Heart right ventricle (tissue), 16 donors: ENCODE measurements at places on chromosomes 2 and 18. TPM values are rescaled to one million over a fixed set of nuclear protein-coding genes. Genes with fewer than 3 reads are reported as not detected.

The DNAH6 gene
- total RNA-seq = 0.08 TPM

DNA sequence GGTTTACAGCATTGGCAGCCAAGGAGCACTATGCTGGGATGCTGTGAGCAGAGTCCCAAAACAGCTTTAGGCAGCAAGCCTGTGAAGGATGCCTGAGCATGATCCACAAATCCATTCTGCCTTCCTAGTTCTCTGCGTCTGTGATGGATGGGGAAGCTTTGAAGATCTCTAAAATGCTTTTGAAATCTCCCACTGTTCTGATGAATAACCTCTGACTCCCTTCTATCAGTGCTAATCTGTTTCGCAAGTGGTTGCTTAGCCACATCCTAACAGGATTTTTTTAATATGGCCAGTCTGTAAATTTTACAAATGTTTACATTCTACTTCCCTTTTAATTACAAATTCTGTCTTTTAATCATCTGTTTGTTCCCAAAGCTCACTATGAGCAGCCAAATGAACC is 319.2 kb downstream of the GULP1 start:
- no peak overlapping the region for H3K27ac ChIP-seq
- no peaks in the 10 kb centered on the region for H3K27me3 ChIP-seq
- no peaks in the 10 kb centered on the region for H3K36me3 ChIP-seq
- DNase-seq = no peak
- no peaks in the 10 kb centered on the region for H3K4me1 ChIP-seq
- no peak overlapping the region for H3K4me3 ChIP-seq

The ZAP70 gene
- 0.71 TPM for total RNA-seq

DNA sequence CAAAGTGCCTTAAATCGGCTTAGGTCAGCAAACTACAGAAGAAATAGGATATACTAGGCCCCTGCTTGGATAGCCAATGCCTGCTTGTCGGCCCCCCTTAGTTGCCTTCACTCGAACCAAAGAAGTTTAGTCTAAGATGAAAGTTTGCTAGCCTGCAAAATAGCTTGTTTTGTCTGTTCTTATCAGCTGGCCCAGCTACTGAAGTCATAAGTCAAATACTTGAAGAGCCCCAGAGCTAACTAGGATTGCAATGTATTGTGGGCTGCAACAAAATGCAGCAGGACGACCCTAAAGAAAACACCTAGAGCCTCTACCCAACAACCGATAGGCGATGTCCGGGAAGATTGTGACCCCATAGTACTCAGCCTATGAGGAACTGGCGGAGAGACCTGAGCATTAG is 183.5 kb upstream of the HS6ST1 start:
- DNase-seq = no peak
- H3K36me3 ChIP-seq = no peaks in the 10 kb centered on the region
- H3K4me3 ChIP-seq = no peak overlapping the region
- H3K27ac ChIP-seq = no peak overlapping the region

DNA sequence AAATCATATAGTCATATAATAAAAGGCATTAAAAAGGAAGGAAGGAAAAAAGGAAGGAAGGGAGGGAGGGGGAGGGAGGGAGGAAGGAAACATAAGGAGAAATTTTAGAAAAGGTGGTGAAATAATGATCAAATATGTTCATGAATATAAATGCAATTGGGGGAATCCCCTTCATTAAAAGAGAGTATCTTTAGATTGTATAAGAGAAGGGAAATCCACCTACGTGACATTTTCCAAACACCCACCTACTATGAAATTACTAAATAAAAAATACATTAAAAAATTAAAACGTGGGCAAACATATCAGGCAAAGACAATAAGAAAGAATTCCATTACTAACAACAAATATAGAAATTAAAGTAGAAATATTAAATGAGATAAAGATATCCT is 203.4 kb upstream of the PARD3B start:
- no peak overlapping the region for H3K4me3 ChIP-seq
- peaks cover 5% of the 10 kb centered on the region for H3K27me3 ChIP-seq
- H3K36me3 ChIP-seq = no peaks in the 10 kb centered on the region
- H3K27ac ChIP-seq = no peak overlapping the region
- no peaks in the 10 kb centered on the region for H3K4me1 ChIP-seq

The KRTCAP3 gene
- total RNA-seq = not detected

- H3K4me3 ChIP-seq = no peak overlapping the region
- peaks cover 22% of the 10 kb centered on the region for H3K4me1 ChIP-seq
- H3K27ac ChIP-seq = no peak overlapping the region
- H3K27me3 ChIP-seq = peaks cover 5% of the 10 kb centered on the region
- DNase-seq = no peak
- no peaks in the 10 kb centered on the region for H3K36me3 ChIP-seq
Observed at GRCh38 chr2:176614049-176614448, 344.8 kb downstream of the MTX2 start.

- peak overlapping the region; percentile 2 for H3K4me3 ChIP-seq
- peak overlapping the region; percentile 17 for H3K27ac ChIP-seq
- no peaks in the 10 kb centered on the region for H3K36me3 ChIP-seq
- DNase-seq = peak; percentile 76
- H3K4me1 ChIP-seq = no peaks in the 10 kb centered on the region
- H3K27me3 ChIP-seq = no peaks in the 10 kb centered on the region
Observed at GRCh38 chr18:8730080-8730827, 24.9 kb downstream of the MTCL1 start.

- H3K36me3 ChIP-seq = no peaks in the 10 kb centered on the region
- H3K27ac ChIP-seq = no peak overlapping the region
- H3K27me3 ChIP-seq = no peaks in the 10 kb centered on the region
- H3K4me1 ChIP-seq = peaks cover 43% of the 10 kb centered on the region
Observed at GRCh38 chr18:68837665-68838451, 40.0 kb downstream of the CCDC102B start.

The RNF125 gene
- total RNA-seq = 1.1 TPM

- H3K4me3 ChIP-seq = no peak overlapping the region
- no peak overlapping the region for H3K27ac ChIP-seq
- DNase-seq = no peak
- H3K36me3 ChIP-seq = no peaks in the 10 kb centered on the region
Observed at GRCh38 chr2:230575642-230576324, 136.9 kb upstream of the CAB39 start.

DNA sequence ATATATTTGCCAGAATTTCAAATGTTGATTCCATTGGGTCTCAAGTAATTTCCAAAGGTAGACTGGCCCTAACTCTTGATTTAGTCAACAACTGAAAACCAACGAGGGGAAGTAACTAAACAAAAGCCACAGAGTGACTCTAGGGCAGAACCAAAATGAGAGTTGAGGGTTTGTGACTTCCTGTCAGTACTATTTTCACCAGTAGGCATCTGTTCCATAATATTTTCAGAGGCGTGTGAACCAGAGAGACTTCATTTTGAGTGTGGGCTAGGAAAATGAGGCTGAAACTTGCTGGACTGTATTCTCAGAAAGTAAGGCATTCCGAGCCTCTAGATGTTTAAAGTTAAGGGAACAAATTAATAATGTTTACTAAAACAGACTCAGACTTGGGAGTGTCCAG is 70.6 kb downstream of the GDF7 start:
- no peak for DNase-seq
- no peaks in the 10 kb centered on the region for H3K27me3 ChIP-seq
- no peaks in the 10 kb centered on the region for H3K36me3 ChIP-seq
- H3K4me3 ChIP-seq = no peak overlapping the region
- H3K4me1 ChIP-seq = no peaks in the 10 kb centered on the region

GRCh38 chr2:150266931-150267330 is 220.5 kb downstream of the RND3 start:
- H3K27ac ChIP-seq = no peak overlapping the region
- H3K27me3 ChIP-seq = no peaks in the 10 kb centered on the region
- no peak overlapping the region for H3K4me3 ChIP-seq

- peak; percentile 36 for DNase-seq
- no peaks in the 10 kb centered on the region for H3K36me3 ChIP-seq
- H3K27me3 ChIP-seq = no peaks in the 10 kb centered on the region
- peak overlapping the region; percentile 39 for H3K27ac ChIP-seq
Observed at GRCh38 chr2:160338901-160339685, 139.0 kb upstream of the ITGB6 start.

The PLB1 gene
- 1.3 TPM for total RNA-seq

DNA sequence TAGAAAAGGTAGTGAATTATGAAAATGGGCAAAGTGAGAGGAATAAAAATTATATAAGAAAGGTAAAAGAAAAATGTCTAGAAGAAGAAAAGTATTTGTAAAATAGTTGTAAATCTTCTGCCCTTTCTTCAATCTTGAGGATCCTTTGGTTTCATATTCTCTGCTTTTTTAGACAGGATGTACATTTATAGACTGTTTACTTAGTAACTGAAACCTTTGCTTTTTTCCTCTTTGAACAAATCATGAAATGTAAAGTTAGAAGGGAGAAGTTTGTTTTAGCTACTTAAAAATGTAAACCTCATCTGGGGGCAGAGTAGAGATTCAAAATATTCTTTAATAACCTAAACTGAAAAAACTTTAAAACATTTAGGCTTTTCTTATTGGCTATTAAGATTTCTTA is 150.4 kb upstream of the ITGA4 start:
- H3K4me1 ChIP-seq = peaks cover 68% of the 10 kb centered on the region
- DNase-seq = no peak
- no peak overlapping the region for H3K4me3 ChIP-seq
- H3K27ac ChIP-seq = peak overlapping the region; percentile 64
- H3K27me3 ChIP-seq = no peaks in the 10 kb centered on the region

- no peak overlapping the region for H3K27ac ChIP-seq
- DNase-seq = no peak
- H3K4me3 ChIP-seq = no peak overlapping the region
- peaks cover 3% of the 10 kb centered on the region for H3K4me1 ChIP-seq
- H3K36me3 ChIP-seq = no peaks in the 10 kb centered on the region
Observed at GRCh38 chr2:8328217-8328616, 353.6 kb upstream of the ID2 start.

DNA sequence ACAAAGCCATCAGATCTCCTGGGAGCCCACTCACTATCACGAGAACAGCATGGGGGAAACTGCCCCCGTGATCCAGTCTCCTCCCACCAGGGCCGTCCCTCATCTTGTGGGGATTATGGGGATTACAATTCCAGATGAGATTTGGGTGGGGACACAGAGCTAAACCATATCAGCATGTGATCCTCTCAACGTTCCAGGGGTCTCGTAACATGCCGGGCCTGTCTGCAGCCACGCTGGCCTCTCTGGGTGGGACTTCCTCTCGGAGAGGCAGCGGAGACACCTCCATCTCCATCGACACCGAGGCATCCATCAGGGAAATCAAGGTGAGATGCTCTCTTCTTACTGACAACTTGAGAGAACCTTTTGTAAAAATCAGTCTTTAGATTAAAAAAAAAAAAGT is 49.6 kb upstream of the RBM44 start:
- H3K4me1 ChIP-seq = peaks cover 16% of the 10 kb centered on the region
- no peaks in the 10 kb centered on the region for H3K27me3 ChIP-seq
- peaks cover 37% of the 10 kb centered on the region for H3K36me3 ChIP-seq
- H3K27ac ChIP-seq = no peak overlapping the region
- no peak for DNase-seq

DNA sequence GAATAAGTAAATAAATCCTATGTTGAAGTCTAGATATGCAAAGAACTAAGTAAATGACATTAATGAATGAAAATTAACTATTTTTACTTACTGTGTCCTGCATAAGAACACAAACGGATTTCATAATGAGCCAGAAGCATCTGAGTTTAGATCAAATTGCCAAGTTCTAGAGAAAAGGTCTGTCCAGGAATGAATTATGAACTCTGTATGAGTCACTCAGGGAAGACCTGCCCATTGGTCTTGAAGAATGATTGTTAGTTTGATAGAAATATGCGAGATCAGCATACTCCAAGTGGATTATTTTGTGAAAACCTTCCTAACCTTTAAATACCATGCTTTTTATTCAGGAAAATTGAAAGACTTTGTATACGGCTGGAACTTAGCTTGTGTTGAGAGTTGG is 189.5 kb downstream of the DOK6 start:
- H3K4me1 ChIP-seq = no peaks in the 10 kb centered on the region
- no peaks in the 10 kb centered on the region for H3K36me3 ChIP-seq
- H3K27me3 ChIP-seq = no peaks in the 10 kb centered on the region
- no peak for DNase-seq
- no peak overlapping the region for H3K4me3 ChIP-seq

DNA sequence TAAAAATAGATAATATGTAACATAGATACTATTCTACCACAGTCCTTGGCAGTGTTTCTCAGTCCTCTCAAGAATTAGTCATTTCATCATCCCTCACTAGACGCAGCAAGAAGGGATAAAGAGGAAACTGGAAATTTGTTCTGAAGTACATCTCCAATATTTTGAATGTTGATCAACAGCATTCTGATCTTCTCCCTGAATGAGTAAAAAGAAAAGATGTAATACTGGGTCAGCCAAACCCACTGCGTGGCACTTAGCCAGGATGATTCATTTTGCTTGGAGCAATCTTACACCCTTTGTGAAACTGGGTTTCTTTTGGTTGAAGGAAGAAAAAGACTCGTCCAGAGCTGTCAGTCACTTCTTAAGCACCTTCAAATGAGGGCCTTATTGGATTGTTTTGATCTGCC is 54.1 kb downstream of the TAF1B start:
- peaks cover 18% of the 10 kb centered on the region for H3K4me1 ChIP-seq
- no peaks in the 10 kb centered on the region for H3K27me3 ChIP-seq
- no peak overlapping the region for H3K4me3 ChIP-seq
- H3K36me3 ChIP-seq = no peaks in the 10 kb centered on the region
- peak; percentile 55 for DNase-seq

DNA sequence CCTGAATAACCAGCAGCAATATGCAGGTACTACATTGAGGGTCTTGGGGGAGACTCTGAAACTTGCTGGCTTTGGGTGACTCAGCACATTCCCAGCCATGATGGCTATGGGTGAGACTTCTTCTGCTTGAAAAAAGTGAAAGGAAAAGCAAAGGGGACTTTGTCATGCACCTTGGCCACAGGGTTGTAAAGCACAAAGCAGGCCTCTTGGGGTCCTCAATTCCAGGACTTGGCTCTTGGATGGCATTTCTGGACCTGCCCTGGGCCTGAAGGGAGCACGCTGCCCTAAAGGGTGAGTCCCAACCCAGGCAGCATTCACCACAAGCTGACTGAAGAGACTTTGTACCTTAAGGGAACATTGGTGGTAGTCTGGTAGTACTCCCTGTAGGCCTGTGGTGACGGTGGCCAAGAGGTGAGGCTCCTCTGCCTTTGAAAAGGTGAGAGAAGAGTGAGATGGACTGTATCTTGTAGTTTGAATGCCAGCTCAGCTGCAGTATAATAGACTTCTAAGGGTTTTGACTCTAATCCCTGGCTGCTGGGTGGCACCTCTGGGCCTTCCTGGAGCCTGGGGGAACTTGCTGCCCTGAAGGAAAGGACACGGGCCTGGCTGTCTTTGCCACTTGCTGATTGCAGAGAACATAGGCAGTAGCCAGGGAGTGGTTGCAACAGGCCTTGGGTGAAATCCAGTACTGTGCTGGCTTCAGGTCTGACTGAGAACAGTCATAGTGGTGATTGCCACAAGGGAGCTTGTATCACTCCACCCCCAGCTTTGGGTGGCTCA is 36.5 kb upstream of the CYTIP start:
- H3K27me3 ChIP-seq = no peaks in the 10 kb centered on the region
- peak; percentile 70 for DNase-seq

The NT5DC4 gene
- total RNA-seq = not detected

DNA sequence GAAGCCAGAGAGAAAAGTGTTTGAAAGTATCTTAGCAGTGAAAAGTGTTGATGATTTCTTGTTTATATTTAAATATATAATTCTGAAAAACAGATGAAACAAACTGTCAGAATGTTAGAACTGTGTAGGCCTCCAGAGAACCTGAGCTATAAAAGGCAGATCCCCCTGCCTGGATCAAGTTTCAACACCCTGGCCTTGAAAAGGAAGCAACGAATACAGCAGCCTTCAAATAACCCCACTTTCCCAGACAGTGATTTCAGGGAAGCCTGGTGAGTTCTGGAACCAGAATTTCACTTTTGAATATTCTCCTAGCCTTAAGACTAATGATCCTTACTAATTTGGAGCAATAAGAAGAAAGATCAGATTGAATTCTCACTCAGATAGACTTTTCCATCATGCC is 13.3 kb upstream of the TRIM43 start:
- H3K36me3 ChIP-seq = no peaks in the 10 kb centered on the region
- no peak overlapping the region for H3K27ac ChIP-seq
- no peaks in the 10 kb centered on the region for H3K27me3 ChIP-seq
- no peak overlapping the region for H3K4me3 ChIP-seq
- DNase-seq = no peak
- no peaks in the 10 kb centered on the region for H3K4me1 ChIP-seq

The PDIA6 gene
- total RNA-seq = 174 TPM
